Endothelial cell of umbilical vein (primary cell): ENCODE measurements at places on chromosomes 6 and 20. TPM values are rescaled to one million over a fixed set of nuclear protein-coding genes. Genes with fewer than 3 reads are reported as not detected.

GRCh38 chr6:109458774-109459531 is 3.4 kb upstream of the MICAL1 start:
- H3K27ac ChIP-seq, result no peak overlapping the region
- no peaks in the 10 kb centered on the region for H3K27me3 ChIP-seq
- DNase-seq, result no peak
- H3K36me3 ChIP-seq, result peaks cover 4% of the 10 kb centered on the region
- peaks cover 7% of the 10 kb centered on the region for H3K4me1 ChIP-seq

The DYNLT2 gene
- total RNA-seq, result 0.88 and 1.5 TPM in 2 replicates

- no peak for DNase-seq
- H3K4me1 ChIP-seq, result peaks cover 9% of the 10 kb centered on the region
- H3K27ac ChIP-seq, result no peak overlapping the region
- H3K27me3 ChIP-seq, result peaks cover 5% of the 10 kb centered on the region
These were observed 63.5 kb upstream of the STMND1 start for GRCh38 chr6:17038316-17038715.

GRCh38 chr6:47147836-47148344 is 105.8 kb upstream of the ADGRF1 start:
- H3K36me3 ChIP-seq, result no peaks in the 10 kb centered on the region
- H3K4me1 ChIP-seq, result no peaks in the 10 kb centered on the region
- H3K4me3 ChIP-seq, result no peak overlapping the region
- no peaks in the 10 kb centered on the region for H3K27me3 ChIP-seq

- H3K36me3 ChIP-seq, result no peaks in the 10 kb centered on the region
- peak; percentile 93 for DNase-seq
- H3K4me3 ChIP-seq, result no peak overlapping the region
- no peaks in the 10 kb centered on the region for H3K27me3 ChIP-seq
These were observed 568.9 kb upstream of the CITED2 start for GRCh38 chr6:139943391-139943790.

DNA sequence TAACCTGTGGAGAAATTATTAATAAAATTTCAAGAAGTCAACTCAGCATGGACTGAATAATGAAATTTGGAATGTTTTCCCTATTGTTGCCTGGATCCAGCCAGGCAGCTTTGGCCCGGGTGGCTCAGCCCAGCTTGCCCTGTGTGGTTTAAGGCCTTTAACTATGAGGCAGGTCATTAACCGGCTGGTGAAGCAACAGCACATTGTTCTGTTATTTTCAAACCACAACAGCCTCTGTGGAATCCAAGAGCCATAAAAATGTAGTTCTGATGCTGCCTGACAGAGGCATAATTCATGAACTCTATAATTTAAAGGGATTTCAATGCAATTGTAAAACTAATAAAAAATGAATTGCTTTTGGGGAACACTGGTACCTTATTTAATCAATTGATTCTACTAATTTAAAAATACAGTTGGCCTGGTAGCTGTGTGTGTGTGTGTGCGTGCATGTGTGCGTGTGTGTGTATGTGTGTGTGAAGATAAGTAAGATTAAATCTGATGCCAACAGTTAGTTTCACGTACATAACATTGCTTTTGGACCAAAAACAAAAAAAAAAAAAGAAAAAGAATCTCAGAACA is 117.7 kb downstream of the RPS12 start:
- peak; percentile 4 for DNase-seq
- H3K36me3 ChIP-seq, result no peaks in the 10 kb centered on the region
- no peak overlapping the region for H3K27ac ChIP-seq
- no peaks in the 10 kb centered on the region for H3K27me3 ChIP-seq
- H3K4me3 ChIP-seq, result no peak overlapping the region
- no peaks in the 10 kb centered on the region for H3K4me1 ChIP-seq

The NFKBIL1 gene
- 14.6 and 15.5 TPM in 2 replicates for total RNA-seq

The ECT2L gene
- total RNA-seq, result not detected in 2 replicates

The PDSS2 gene
- total RNA-seq, result 9.3 and 10.6 TPM in 2 replicates

DNA sequence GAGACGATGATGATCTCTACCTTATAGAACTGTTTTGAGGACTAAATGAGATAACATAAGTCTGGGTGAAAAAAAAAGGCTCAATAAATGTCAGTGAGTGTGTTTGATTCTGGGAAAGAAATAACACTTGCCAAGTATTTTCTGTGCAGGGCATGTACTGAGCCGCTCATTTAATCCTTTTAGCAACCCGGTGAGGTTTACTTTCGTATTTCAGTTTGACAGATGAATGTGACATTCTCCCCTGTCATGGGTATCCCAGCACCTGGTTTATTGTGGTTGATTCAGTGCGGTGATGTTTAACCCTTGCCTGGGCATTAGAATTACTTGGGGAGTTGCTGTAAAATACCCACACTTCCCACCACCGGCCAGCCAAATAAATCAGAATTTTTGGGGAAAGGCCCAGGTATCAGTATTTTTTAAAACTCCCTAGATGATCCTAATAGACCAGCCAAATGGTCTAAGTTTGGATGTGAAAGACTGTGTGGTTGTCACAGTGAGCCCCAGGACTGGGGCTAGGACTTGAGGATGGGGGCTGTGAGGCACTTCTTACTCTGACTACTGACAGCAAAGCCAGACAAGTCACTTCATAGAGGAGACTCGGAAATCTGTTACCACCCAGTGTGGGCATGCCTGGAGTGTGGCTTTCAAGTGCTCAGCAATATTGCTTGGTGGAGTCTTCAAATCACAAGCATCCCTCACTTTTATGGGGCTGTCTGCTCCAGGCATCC is 100.2 kb upstream of the KCNG1 start:
- H3K27ac ChIP-seq, result no peak overlapping the region
- no peaks in the 10 kb centered on the region for H3K4me1 ChIP-seq
- DNase-seq, result no peak
- no peaks in the 10 kb centered on the region for H3K36me3 ChIP-seq

The MYO6 gene
- total RNA-seq, result 68.0 and 75.0 TPM in 2 replicates

DNA sequence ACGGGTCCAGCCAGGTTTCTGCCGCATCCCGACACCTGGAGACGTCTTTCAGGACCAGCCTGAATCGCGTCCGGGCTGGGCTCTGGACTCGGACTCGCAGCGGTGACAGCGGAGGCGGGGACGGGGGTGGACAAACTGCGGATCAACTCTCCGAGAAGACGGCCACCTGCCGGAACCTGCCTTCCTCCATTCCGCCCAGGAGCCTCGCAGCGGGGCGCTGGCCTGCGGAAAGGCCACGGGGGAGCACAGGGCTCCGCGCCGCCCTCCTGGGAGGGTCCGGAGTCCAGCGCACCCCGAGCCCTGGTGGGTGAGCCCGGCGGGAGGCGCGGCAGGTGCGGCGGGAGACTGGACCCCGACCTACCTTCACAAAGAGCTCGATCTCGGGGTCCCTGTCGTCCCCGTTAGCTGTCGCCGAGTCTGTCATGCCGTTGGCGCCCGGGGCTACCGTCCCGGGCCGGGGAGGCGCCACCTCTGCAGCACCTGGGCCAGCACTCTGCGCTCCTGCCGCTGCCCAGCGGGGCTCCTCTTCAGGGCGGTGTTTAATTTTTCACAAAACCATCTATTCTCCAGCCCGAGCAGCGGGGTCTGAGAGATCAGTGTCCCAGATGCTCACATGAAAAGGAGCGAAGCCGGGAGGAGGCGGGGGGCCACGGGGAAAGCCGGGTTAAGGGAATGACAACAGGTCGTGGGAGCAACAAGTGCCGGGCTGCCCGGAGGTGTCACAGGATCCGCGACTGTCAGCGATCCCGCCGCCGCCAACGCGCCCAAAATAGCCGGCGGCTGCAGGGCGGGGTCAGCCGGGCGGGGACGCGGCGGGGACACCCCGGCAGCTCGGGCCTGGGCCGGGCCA is at the start of gene CLIC5:
TSS of gene CLIC5 (minus strand) at position 742 of the 850 bp plus-strand sequence. CDS start at position 424, 318 bp downstream.
- no peak within 1 kb of the TSS for H3K27ac ChIP-seq
- DNase-seq, result no peak
- no peak within 1 kb of the TSS for H3K4me3 ChIP-seq
- H3K27me3 ChIP-seq, result peaks cover 33% of the 10 kb centered on the region
- no peaks in the 10 kb centered on the region for H3K36me3 ChIP-seq

- peak overlapping the region; percentile 76 for H3K27ac ChIP-seq
- H3K4me3 ChIP-seq, result peak overlapping the region; percentile 76
- peaks cover 26% of the 10 kb centered on the region for H3K4me1 ChIP-seq
- no peaks in the 10 kb centered on the region for H3K36me3 ChIP-seq
These were observed 1.1 kb upstream of the SAMD5 start for GRCh38 chr6:147507162-147508041.

- no peak within 1 kb of the TSS for H3K4me3 ChIP-seq
- H3K27ac ChIP-seq, result no peak within 1 kb of the TSS
- no peaks in the 10 kb centered on the region for H3K4me1 ChIP-seq
- no peaks in the 10 kb centered on the region for H3K27me3 ChIP-seq
These were observed at the start of gene WFDC10A for GRCh38 chr20:45629496-45630100. TSS of gene WFDC10A (plus strand) at chr20:45629739. CDS start at chr20:45629814, 75 bp downstream.

- H3K4me3 ChIP-seq, result no peak overlapping the region
- no peaks in the 10 kb centered on the region for H3K27me3 ChIP-seq
- peaks cover 7% of the 10 kb centered on the region for H3K4me1 ChIP-seq
- DNase-seq, result peak; percentile 31
- no peak overlapping the region for H3K27ac ChIP-seq
These were observed 122.6 kb downstream of the SULF2 start for GRCh38 chr20:47662483-47663353.

DNA sequence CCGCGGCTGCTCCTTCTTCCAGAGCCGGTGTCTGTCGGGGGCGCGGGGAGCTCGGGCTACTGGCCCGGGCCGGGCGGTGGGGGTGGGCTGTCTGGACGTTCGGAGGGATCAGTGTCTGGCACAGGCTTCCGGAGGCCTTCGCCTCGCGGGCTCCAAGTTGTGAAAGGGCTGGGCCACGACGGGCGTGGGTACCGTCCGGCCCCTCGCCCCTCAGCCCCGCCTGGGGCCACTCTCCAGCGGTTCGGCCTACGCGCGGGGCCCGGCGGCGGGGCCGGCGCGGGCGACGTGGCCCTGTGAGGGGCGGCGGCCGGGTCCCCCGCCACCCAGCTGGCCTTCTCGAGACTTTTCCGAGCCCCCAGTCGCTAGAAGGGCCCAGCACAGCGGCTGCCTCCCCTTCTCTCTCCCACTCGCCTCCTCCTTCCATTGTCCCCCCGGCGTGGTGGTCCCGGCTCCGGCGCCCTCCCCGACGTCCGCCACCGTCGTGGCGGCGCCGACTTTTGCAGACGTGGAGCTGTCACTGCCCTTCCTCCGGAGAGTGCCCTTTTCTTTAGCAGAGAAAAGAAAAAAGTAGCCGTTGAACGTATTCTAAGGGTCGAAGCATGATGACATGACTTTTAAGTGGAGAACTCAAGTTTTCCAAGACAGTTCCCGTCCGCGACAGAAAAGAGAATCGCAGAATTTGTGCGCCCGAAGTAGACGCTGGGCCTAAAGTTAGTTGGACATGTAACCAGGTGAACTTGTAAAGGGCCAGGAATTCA is 571 bp downstream of the ITCH start:
- peak overlapping the region; percentile 97 for H3K4me3 ChIP-seq
- H3K27ac ChIP-seq, result peak overlapping the region; percentile 76
- no peaks in the 10 kb centered on the region for H3K36me3 ChIP-seq
- DNase-seq, result peak; percentile 60
- no peaks in the 10 kb centered on the region for H3K27me3 ChIP-seq

The GRIK2 gene
- total RNA-seq, result not detected in 2 replicates

The PTK6 gene
- total RNA-seq, result 0.18 TPM in 1 of 2 replicates, not detected in the other

DNA sequence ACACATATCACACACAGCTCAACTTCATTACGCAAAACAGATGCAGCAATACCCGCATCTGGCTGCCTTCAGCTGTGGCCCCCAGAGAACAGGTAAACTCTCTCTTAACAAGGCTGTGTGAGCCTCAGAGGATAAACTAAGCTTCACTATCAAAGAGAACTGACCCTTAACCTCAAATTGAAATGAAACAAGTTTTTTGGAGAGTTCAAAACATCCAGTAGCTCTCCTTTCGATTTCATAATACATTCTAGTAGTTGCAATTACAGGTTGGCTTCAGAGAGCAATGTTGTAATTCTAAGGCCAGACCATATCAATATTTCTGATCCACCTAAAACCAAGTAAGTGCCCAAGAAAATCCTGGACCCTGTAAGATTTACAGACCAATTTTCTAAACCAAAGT is 113.5 kb downstream of the FAXC start:
- H3K27ac ChIP-seq, result no peak overlapping the region
- no peak for DNase-seq
- H3K4me3 ChIP-seq, result no peak overlapping the region
- H3K4me1 ChIP-seq, result no peaks in the 10 kb centered on the region

The SCRT2 gene
- total RNA-seq, result not detected in 2 replicates

- no peak overlapping the region for H3K27ac ChIP-seq
- no peak for DNase-seq
- no peaks in the 10 kb centered on the region for H3K4me1 ChIP-seq
- no peaks in the 10 kb centered on the region for H3K27me3 ChIP-seq
- no peak overlapping the region for H3K4me3 ChIP-seq
These were observed 929.3 kb upstream of the MAN1A1 start for GRCh38 chr6:120278689-120279396.

- DNase-seq, result no peak
- peaks cover 16% of the 10 kb centered on the region for H3K4me1 ChIP-seq
- H3K36me3 ChIP-seq, result no peaks in the 10 kb centered on the region
- H3K27me3 ChIP-seq, result no peaks in the 10 kb centered on the region
- H3K27ac ChIP-seq, result no peak overlapping the region
- no peak overlapping the region for H3K4me3 ChIP-seq
These were observed 65.7 kb downstream of the PYGB start for GRCh38 chr20:25313593-25313992.

The OPRL1 gene
- total RNA-seq, result 1.9 and 2.2 TPM in 2 replicates

DNA sequence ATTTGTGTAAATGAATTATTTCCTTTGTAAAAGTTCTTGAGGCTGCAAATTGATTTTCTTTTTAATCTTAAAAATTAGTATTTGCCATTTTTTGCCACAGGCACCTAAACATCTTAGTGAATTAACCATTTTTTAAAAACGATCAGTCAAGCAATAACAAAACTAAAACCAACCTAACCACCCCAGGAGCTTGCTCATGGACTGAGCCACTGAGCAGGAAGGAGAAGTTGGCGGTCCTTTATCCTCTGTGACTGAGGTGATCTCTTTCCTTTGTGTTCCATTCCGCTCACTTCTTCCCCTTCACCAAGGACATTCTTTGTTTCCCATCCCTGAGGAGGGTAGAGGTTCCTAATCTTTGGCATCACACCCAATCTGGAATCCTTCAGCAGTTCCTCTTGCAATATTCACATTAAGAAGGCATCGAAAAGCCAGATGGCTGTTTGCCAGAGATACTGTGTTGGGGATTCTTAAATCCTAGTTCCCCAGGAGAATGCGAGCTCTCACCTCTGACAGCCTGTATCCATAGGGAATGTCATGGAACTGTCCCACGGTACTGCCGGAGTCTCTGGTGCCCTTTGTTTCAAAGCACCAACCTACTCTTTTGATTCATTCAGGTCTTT is 30.5 kb downstream of the RPRD1B start:
- H3K36me3 ChIP-seq, result peaks cover 15% of the 10 kb centered on the region
- H3K4me1 ChIP-seq, result no peaks in the 10 kb centered on the region
- no peak for DNase-seq
- no peak overlapping the region for H3K27ac ChIP-seq
- no peaks in the 10 kb centered on the region for H3K27me3 ChIP-seq
- no peak overlapping the region for H3K4me3 ChIP-seq

The CUL9 gene
- 43.9 and 46.0 TPM in 2 replicates for total RNA-seq

GRCh38 chr6:41561416-41561815 is 15.2 kb downstream of the FOXP4 start:
- H3K4me3 ChIP-seq, result no peak overlapping the region
- peaks cover 8% of the 10 kb centered on the region for H3K4me1 ChIP-seq
- H3K27me3 ChIP-seq, result no peaks in the 10 kb centered on the region
- DNase-seq, result no peak

The CYP24A1 gene
- total RNA-seq, result not detected in 2 replicates

The GSTA2 gene
- not detected in 2 replicates for total RNA-seq
